ENCODE measurements at places on chromosomes 2 and 18.
A peak's percentile ranks its signal among the peaks of the same experiment; 100 is the strongest.

DNA sequence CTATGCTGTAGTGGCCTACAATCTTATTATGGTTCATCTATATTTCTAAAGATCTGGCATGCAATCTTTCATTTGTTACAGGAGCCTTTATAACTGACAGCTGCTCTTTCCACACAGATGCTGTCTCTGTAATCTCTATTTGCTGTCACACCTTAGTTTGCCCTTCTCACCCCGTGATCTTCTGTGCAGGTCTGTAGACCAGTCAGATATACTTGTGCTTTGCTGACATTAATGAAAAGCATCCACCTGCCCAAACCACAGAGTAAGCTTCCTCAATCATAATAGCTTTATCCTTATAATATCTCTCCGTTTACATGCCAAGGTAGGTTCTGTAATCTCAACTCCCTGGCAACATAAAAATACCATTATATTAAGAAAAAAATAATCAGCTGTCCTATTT lies 122.4 kb downstream of the GRB14 start:
- DNase-seq, result no peak

DNA sequence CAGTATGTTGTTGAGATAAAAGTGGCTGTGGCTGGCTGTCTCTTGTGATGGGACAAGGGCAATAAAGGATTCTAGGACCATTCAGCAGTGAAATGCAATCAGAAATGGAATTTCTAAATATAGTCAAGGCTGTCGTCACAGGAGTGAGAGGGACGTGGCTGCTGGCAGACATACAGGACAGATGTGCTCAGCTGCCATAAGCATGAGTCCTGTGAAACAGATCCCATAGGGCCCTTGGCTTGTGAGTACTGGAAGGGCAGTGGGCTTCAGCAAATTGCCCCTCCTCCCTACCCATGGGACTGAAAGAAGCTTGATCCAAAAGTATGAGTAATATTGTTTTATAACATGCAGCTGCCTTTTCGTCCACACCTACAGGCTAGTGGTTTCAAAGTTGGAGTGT lies 4.2 kb upstream of the CNNM3 start:
- DNase-seq, result no peak

GRCh38 chr2:134657650-134658250 lies 61.0 kb downstream of the TMEM163 start:
- DNase-seq, result no peak

- DNase-seq, result no peak
Observed at GRCh38 chr18:79374408-79375171, 21.1 kb upstream of the NFATC1 start.

DNA sequence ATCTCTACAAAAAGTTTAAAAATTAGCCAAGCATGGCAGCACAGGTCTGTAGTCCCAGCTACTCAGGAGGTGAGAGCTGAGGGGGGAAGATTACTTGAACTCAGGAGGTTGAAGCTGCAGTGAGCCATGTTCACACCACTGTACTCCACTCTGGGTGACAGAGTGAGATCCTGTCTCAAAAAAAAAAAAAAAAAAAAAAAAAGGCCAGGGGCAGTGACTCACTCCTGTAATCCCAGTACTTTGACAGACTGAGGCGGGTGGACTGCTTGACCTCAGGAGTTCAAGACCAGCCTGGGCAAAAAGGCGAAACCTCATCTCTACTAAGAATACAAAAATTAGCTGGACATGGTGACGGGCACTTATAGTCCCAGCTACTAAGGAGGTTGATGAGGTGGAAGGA lies 37.0 kb downstream of the PUM2 start:
- no peak for DNase-seq

DNA sequence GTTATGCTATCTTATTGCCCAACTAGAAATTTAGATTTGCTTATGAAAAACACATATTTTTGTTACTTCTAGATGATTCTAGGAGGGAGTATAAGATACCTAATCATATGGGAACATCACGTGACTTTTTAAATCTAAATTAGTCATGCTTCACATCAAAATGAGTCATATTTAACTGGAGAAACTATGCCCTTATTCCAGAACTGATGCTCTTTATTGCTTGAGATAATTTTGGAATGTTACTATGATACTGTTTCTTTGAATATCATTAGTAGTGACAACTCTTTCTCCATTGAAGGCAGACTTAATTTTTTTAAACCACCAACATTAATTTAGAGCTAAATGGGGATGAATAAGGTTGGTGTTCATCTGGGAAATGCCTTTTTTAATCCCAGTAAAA lies 19.9 kb upstream of the ELAC1 start:
- no peak for DNase-seq

- DNase-seq, result no peak
Observed at GRCh38 chr18:5542515-5543035, 1.2 kb downstream of the EPB41L3 start.

- DNase-seq, result no peak
Observed at GRCh38 chr2:223107825-223108224, 55.8 kb downstream of the KCNE4 start.

GRCh38 chr2:172558372-172558771 lies 2.5 kb downstream of the PDK1 start:
- DNase-seq, result no peak

- no peak for DNase-seq
Observed at GRCh38 chr2:203694191-203694590, 12.2 kb upstream of the CD28 start.

- peak; percentile 72 for DNase-seq
Observed at GRCh38 chr2:200702646-200703118, 109.0 kb upstream of the BZW1 start.

DNA sequence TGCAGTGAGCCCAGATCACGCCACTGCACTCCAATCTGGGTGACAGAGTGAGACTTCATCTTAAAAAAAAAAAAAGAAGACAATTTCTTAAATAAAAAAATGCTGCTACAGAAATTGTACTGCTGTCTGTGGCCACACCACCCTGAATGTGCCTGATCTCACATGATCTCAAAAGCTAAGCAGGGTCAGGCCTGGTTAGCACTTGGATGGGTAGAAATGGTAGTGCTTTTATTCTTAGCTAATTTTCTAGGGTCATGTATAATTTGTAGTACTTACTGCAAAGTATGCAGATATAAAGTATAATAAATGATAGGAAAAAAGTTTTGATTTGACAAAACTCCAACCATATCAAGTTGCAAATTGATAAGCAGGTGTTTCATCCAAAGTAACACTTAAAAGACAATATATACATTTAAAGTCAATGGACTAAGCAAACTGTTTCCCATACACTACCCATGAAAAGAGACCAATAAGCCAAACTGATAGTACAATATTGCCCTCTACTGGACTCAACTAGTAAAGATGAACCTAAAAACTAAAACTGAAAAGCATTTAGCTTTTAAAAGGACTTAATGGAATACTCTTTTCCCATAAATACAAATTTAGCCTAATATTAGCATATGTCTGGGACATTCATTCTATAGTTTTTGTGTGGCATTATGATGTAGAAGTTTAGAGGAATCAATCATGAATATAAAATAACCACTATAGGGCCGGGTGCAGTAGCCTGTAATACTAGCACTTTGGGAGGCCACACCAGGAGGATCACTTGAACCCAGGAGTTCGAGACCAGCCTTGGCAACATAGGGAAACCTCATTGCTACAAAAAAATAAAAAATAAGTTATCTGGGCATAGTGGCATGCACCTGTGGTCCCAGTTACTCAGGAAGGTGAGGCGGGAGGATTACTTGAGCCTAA lies 18.6 kb upstream of the PEX13 start:
- no peak for DNase-seq

- no peak for DNase-seq
Observed at GRCh38 chr18:70082430-70082829, 123.1 kb downstream of the RTTN start.

GRCh38 chr2:40302751-40303325 lies 149.1 kb downstream of the SLC8A1 start:
- no peak for DNase-seq

DNA sequence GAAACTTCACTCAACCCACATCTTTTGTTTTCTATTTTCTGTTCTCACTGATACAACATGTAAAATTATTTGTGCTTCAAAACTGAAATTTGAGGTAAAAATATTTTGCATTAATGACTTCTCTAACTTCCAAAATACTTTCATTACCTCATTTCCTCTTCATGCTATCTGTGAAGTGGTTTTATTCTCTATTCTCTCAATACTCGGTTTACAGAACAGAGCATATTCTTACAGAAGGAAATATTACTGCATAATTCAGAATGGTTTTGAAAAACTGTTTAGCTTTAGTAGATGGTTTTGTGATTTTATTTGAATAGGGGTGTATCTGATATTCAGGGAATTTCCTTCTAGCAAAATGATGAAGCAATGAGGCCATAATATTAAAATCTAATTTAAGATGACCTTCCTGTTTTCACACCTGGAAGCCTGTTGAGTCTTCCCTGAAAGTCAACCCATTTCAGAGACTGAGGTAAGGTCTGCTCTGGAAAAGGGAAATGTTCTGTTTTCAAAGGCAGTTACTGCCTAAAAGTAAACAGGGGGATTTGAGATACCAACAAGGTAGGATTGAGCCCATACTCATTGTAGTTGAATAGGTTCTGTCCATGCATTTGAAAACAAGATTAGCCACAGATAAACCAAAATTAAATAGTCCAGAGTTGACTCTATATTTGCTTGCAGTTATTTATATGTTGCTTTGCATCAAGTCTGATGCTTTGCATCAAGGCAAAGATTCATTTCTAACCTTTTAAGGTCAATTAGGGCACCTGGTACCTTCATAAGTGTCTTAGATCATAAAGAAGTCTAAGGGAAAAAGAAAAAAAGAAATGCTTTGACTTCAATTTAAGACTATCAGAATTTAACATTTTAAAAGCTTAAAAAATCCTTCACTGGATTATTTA lies 50.8 kb upstream of the PEX13 start:
- DNase-seq, result no peak

GRCh38 chr2:66439812-66440542 lies 5.1 kb downstream of the MEIS1 start:
- DNase-seq, result no peak

DNA sequence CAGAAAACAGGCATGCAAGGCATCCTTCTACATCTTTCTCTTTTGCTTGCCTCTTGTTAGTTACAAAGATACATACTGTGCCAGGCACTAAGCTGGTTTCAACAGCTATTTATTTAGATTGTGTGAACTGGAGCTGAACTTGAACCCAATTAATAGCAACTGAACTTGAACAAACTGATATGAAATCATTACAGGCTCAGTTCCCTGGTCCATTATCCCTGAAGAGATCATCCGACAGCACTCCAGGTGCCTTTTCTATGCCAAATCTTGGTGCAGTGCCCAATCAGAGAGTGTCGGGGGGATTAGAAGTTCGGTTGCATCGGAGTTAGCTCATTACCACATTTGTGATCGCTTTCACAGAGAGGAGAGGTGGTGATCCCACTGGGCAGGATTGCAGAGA lies 477.6 kb downstream of the PARD3B start:
- no peak for DNase-seq
